ENCODE measurements at places on chromosomes 13 and 19. TPM values are rescaled to one million over a fixed set of nuclear protein-coding genes. Genes with fewer than 3 reads are reported as not detected.

PSMC4 gene
- 91.5 TPM for total RNA-seq

KIRREL2 gene
- total RNA-seq = not detected

ZNF888 gene
- 3.5 TPM for total RNA-seq

VAV1 gene
- not detected for total RNA-seq

ADPRHL1 gene
- total RNA-seq = 0.37 TPM

FXYD5 gene
- total RNA-seq = 35.1 TPM

LILRA5 gene
- total RNA-seq = not detected

LILRA2 gene
- not detected for total RNA-seq

MCEMP1 gene
- total RNA-seq = not detected

METTL21C gene
- not detected for total RNA-seq

YJEFN3 gene
- 0.44 TPM for total RNA-seq

LIM2 gene
- not detected for total RNA-seq

PINLYP gene
- 5.3 TPM for total RNA-seq

CEACAM3 gene
- not detected for total RNA-seq

CBLC gene
- not detected for total RNA-seq

AP1M1 gene
- 76.1 TPM for total RNA-seq

LIPE gene
- 2.6 TPM for total RNA-seq

NCLN gene
- 41.5 TPM for total RNA-seq

CCNA1 gene
- total RNA-seq = 0.26 TPM

SERTAD1 gene
- 20.4 TPM for total RNA-seq

CALR3 gene
- 0.06 TPM for total RNA-seq

TEX101 gene
- not detected for total RNA-seq

RGS9BP gene
- total RNA-seq = 0.31 TPM

MAP4K1 gene
- total RNA-seq = not detected

CEACAM16 gene
- total RNA-seq = not detected

CCDC97 gene
- total RNA-seq = 8.3 TPM

RHPN2 gene
- total RNA-seq = 0.66 TPM

ZNF628 gene
- 0.66 TPM for total RNA-seq

TEX26 gene
- total RNA-seq = not detected

FGF21 gene
- total RNA-seq = not detected

RASAL3 gene
- total RNA-seq = 0.06 TPM
